AG04450 (cell line): ENCODE measurements at places on chromosomes 16 and 17.

DNA sequence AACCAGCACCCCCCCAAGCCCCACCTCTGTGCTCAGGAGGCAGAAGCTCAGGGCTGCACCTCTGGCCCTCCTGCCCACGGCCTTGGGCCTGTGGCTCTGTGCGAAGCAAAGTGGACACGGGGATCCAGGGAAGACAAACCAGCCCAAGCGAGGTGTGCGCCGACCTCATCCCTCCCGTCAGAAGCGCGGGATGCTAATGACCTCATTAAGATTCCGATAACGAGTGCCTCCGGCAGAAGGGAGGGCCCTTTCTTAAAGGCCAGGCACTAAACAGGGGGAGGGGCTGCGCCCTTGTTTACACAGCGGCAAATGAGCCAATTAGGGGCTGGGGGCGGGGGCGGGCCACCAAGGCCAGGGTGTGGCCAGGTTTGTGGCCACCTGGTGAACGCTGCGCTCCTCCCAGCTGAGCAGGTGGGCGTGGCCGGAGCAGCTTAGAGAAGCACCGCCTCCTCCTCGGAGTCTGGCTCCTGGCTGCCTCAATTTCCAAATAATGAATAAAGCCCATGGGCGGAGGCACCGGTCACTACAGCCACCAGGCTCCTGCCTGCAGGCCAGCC lies 3.2 kb downstream of the CBX4 start:
- no peak for DNase-seq

DNA sequence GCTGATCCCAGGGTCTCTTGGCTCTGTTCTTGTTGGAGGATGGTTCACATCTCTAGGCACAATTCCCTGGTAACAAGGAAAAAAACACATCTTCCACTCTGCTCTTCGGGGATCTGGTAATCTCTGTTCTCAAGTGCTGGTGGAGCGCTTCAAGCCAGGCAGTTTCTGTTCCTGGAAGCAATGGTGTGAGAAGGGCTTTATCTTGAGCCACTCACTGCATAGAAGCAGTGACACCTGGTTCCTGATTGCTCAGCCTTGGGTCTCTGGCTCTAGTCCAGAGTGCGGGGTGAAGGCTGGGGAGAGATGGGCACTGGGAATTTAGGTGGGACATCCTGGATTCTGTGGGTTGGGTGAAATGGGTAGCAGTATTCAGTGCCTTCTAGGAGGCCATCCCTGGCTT lies 14.1 kb downstream of the AKAP1 start:
- no peak for DNase-seq

- no peak for DNase-seq
Observed at GRCh38 chr16:11379420-11379819, 34.2 kb downstream of the RMI2 start.

DNA sequence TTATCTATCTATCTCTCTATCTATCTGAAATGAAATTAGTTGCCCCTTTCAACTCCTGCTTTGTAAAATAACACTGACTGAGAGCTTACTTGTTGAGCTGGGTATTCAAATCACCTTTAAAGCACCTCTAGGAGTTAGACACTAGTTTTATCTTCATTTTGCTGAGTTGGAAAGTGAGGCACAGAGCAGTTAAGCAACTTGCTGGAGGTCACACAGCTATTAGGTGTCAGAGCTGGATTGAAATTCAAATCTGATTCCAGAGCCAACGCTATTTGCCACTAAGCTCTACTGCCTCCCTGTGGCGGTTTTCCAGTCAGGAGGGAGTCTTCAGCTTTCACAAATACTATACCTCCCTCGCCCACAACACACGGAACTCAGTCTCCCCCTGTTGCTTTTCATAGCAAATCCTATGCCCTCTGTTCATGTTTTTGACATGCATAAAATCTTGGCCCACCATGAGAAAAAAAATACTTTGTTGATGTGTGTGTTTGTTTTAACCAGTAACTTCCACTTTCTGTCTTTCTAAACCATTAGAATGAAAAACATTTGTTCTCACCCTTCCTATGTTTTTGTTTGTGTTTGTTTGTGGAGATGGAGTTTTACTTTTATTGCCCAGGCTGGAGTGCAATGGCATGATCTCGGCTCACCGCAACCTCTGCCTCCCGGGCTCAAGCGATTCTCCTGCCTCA lies 74.8 kb upstream of the SMURF2 start:
- DNase-seq = peak; percentile 21

GRCh38 chr17:9306086-9306485 lies 269.5 kb downstream of the STX8 start:
- DNase-seq = no peak
